EH (cell line): ENCODE measurements at places on chromosomes 6 and 20.
A peak's percentile ranks its signal among the peaks of the same experiment; 100 is the strongest.

- no peak for DNase-seq
Observed at GRCh38 chr20:7770578-7770977, 169.7 kb downstream of the HAO1 start.

DNA sequence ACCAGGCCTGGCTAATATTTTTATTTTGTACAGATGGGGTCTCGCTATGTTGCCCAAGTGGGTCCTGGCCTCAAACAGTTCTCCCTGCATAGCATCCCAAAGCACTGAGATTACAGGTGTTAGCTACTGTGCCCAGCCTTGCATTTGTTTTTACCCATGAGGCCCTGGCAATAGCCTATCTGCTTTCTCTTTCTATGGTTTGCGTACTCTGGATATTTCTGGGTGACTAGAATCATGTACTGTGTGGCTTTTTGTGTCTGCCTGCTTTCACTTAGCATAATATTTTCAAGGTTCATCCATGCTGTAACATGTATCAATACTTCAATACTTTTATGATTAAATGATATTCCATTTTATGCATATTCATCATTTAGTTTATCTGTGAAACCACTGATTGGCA is 451.7 kb downstream of the GRIK2 start:
- DNase-seq = no peak

DNA sequence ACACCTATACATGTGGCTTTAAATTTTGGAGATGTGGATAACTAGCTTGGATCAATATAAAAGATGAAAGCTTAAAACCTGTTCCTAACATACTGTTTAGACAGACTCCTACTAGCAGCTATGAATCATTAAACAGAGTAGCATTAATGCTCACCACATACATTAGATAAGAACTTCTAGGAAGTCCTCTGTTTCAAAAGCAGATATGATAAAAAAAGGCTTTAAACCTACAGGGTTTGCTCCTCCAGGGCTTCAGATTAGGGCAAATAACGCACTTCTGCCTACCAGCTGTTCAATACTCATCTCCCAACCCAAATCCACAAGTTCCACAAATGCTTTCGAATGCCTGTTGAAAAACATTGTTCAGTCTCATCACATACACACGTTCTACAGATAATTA is 1.5 kb downstream of the REPS1 start:
- DNase-seq = peak; percentile 35

- DNase-seq = peak; percentile 63
Observed at GRCh38 chr20:50916257-50916656, 15.0 kb downstream of the ADNP start.

DNA sequence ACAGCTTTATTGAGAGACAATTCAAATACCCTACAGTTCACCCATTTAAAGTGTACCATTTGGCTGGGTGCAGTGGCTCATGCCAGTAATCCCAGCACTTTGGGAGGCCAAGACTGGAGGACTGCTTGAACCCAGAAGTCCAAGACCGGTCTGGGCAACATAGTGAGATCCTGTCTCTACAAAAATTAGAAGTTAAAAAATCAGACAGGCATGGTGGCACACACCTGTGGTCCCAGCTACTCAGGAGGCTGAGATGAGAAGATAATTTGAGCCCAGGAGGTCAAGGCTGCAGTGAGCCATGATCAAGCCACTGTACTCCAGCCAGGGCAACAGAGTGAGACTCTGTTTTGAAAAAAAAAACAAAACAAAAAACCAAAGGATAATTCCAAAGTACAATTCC is 8.9 kb downstream of the CAPN11 start:
- no peak for DNase-seq

- DNase-seq = peak; percentile 55
Observed at GRCh38 chr6:83092756-83093399, 25.4 kb downstream of the DOP1A start.

GRCh38 chr6:14807130-14807529 is 438.7 kb upstream of the JARID2 start:
- no peak for DNase-seq

- DNase-seq = no peak
Observed at GRCh38 chr6:6760002-6760401, 171.5 kb downstream of the LY86 start.

DNA sequence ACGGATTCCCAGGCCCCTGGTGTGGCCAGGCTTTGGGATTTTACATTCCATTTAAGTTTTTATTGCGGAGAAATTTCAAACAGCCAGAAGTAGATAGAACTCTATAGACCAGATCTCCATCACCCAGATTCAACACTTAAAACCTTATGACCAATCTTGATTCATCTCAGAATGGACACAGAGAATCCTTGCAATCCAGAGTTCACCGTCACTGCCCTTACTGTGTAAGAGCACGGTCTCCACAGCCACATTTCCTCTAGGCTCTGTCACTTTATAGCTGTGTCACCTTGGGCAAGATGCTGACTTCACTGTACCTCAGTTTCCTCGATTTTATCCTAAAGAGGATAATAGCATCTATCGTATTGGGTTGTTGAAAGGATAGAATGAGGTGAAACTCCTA is 979 bp downstream of the ZNF133 start:
- peak; percentile 25 for DNase-seq

DNA sequence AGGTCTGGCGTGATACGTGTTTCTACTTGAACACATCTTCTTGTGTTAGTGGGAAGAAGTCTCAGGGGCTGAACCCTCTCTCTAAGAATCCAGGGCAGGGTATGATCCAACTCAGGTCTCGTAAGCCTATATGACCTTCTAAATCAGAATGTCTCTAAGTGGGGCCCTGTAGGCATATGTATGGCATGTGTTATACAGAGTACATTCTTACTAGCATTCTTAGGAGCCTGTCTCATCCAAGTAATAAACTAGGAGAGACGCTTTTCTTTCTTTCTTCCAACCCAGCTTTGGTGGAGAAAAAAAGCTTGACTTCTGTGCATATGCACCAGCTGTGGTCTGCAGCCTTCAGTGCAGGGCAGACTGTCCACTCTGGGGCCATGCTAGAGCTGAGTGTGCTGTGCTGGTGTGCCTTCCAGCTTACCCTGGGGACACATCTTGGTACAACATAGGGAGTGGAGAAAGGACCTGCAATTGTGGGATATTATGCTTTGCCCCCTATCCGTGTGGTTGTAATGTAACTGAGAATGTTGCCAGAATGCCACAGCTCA is 47.3 kb downstream of the L3MBTL3 start:
- no peak for DNase-seq
